ENCODE measurements at places on chromosomes 13 and 19. TPM values are rescaled to one million over a fixed set of nuclear protein-coding genes. Genes with fewer than 3 reads are reported as not detected.

SIAH3 gene
- total RNA-seq = not detected

DMKN gene
- total RNA-seq = 40.9 TPM

ZNF560 gene
- not detected for total RNA-seq

ZNF135 gene
- total RNA-seq = not detected

KLK11 gene
- not detected for total RNA-seq

DCLK1 gene
- 0.65 TPM for total RNA-seq

TNNT1 gene
- 130 TPM for total RNA-seq

ATP1A3 gene
- 4.9 TPM for total RNA-seq

APOC4 gene
- total RNA-seq = not detected

P2RY11 gene
- 7.0 TPM for total RNA-seq

ENOX1 gene
- 1.6 TPM for total RNA-seq

ARHGAP33 gene
- total RNA-seq = 4.9 TPM

WASF3 gene
- total RNA-seq = 0.14 TPM

BCAM gene
- total RNA-seq = 83.6 TPM

SLC5A5 gene
- total RNA-seq = 0.35 TPM

C1QTNF9B gene
- total RNA-seq = not detected

CAPN12 gene
- 5.9 TPM for total RNA-seq

YJEFN3 gene
- 2.2 TPM for total RNA-seq

PSG7 gene
- total RNA-seq = 0.07 TPM

PGLYRP1 gene
- not detected for total RNA-seq

RFPL4AL1 gene
- total RNA-seq = 0.38 TPM

SMIM17 gene
- total RNA-seq = 0.19 TPM

KLK14 gene
- total RNA-seq = 0.71 TPM

OR7C1 gene
- total RNA-seq = not detected

IGFL1 gene
- 2.0 TPM for total RNA-seq

PTGIR gene
- total RNA-seq = not detected

LENG9 gene
- total RNA-seq = 4.8 TPM

C19orf85 gene
- total RNA-seq = not detected

ERICH4 gene
- total RNA-seq = not detected

CTXN1 gene
- 21.1 TPM for total RNA-seq

PRR20A gene
- not detected for total RNA-seq

DIRAS1 gene
- total RNA-seq = 3.7 TPM

ZNF525 gene
- total RNA-seq = 0.14 TPM

ZNF439 gene
- not detected for total RNA-seq

HCST gene
- 0.28 TPM for total RNA-seq

LMTK3 gene
- total RNA-seq = 5.3 TPM

KLF1 gene
- not detected for total RNA-seq

All from A549 treated with GW870086 at 1 μM for 4 hours (cell line).